Glutamatergic neuron (in vitro differentiated cells): ENCODE measurements at places on chromosomes 6 and 20.

- DNase-seq: no peak
Observed at GRCh38 chr6:154276810-154277628, 79.6 kb downstream of the IPCEF1 start.

DNA sequence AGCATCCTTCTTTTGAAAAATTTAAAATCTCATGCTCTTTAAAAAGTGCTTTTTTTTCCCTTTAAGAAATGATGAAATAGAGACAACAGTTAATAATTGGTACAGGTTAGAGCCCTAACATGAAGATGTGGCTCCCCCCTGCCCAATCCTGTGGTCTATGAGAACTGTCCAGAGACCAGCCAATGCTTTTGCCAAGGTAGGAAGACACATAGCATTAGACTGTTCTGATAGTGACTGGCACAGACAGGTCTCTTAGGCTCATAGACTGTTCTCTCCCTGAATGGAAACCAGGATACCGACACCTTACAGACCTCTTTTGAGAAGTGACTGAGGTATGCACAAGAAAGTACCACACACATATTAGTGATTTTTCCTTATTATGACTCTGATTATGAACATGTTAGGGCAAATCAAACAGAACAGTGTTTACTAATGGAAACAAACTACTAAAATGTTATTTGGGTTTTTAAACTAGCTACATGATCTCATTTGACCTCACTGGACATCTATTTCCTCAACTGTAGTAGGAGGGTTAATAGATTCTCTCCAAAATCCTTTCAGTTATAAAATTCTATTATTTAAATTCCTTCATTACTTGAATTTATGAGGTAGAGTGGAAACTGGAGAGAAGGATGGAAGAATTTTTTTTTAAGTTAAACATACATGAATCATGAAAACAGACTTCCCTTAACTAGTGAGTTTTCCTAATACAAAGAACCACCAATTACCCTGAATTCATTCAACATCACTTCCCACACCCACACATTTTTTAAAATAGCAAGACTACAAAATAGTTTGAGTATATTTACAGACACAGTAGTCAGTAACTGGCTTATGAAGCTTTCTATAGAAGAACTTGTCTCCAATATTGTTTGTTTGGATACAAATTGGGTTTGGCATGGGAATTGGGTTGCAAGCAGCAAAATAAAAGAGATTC, 120.4 kb downstream of the OGFRL1 start:
- no peak for DNase-seq

DNA sequence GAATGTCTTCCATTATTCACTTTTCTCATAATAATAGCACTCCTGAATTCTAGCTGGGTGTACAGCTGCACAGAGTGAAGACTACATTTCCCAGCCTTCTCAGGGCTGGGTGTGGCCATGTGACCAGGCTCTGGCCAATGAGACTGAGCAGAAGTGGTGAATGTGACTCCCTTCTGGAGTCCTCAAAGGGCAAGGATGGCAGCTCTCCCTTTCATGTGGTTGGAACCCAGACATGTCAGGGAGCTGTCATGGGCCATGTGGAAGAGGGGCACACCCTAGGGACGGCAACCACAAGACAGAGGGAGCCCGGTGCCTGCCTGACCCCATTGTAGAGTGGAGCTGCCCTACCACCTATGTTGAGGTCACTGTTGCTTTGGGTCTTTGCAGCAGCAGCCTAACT, 312.8 kb upstream of the SULF2 start:
- DNase-seq: no peak

GRCh38 chr6:28000351-28001045, 43.5 kb downstream of the OR2B6 start:
- DNase-seq: no peak

GRCh38 chr20:38063911-38064530, 30.5 kb downstream of the RPRD1B start:
- no peak for DNase-seq

DNA sequence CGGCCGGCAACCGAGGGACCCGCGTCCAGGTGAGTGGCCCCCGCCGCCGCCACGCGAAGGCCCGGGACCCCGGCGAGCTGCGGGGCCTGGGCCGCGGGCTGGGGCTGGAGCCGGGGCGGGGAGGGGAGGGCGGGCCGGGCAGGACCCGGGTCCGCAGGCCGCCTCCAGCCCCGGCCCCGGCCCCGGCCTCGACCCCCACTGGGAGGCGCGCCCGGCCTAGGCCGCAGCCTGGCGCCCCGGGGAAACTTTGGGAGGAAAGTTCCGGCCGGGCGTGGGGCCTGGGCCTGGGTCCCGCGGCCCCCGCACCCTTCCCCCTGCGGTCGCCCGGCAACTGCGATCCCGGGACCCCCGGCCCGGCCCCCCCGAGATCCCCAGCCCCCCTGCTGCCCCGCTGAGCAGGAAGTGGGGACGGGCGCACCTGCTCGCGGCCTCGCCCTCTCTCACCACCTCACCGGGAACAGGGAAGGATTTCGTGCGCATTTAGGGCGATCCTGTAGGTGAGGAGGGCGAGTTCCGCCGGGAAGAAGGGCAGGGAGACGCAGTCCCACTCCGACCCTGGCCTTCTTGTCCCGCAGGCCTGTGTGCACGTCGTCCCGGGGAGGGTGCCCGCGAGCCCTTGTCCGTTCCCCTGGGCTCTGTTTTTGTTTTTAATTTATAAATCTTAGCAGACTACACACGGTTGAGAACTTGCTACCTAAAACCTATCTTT, 402 bp downstream of the OSBPL2 start:
- DNase-seq: no peak

GRCh38 chr6:90436403-90436802, 139.8 kb upstream of the BACH2 start:
- no peak for DNase-seq

DNA sequence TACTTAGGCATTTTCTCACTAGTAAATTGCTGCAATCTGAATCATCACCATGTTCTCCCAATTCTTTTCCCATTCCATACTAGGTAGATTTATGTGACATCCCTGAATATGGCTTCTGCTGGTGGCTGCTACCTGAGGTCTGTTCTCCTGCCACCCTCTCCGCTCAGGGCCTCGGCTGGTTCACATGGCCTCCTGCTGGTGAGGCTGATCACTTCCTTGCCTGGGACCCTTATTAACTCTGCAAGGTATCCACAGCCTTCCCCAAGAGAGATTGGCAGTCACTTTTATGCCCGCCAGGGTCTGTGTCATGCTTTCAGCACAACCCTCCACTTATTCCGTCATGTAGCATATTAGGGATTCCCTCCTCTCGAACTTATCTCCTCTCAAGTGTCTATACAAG, 424.5 kb upstream of the FLRT3 start:
- DNase-seq: no peak

- DNase-seq: no peak
Observed at GRCh38 chr20:55961376-55962330, 43.7 kb downstream of the CBLN4 start.

GRCh38 chr6:53125276-53125675, 23.4 kb downstream of the GCM1 start:
- no peak for DNase-seq

- no peak for DNase-seq
Observed at GRCh38 chr20:23267909-23268308, 82.7 kb upstream of the NXT1 start.

DNA sequence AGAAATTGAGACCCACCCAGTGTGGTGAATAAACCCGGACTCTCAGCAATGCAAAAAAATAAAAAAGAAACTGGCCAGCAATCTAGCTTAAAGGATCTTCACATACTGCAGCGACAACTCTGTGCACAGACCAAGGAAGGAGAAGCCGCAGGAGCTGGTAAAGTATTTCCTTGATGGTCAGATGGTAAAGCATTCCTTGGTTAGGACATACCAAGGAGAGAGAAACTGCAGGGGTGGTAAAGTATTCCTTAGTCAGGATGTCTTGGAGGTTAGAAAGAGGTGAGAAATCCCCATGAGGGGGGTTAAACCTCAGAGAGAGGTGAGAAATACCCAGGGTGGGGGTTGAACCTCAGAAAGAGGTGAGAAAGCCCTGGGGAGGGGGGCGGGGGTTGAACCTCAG, 86.8 kb downstream of the PLG start:
- DNase-seq: no peak

- no peak for DNase-seq
Observed at GRCh38 chr6:25311331-25311840, 32.2 kb downstream of the CARMIL1 start.

GRCh38 chr20:25313593-25313992, 65.7 kb downstream of the PYGB start:
- no peak for DNase-seq

- DNase-seq: peak; percentile 86
Observed at GRCh38 chr6:166751051-166751595, 124.1 kb upstream of the RPS6KA2 start.

DNA sequence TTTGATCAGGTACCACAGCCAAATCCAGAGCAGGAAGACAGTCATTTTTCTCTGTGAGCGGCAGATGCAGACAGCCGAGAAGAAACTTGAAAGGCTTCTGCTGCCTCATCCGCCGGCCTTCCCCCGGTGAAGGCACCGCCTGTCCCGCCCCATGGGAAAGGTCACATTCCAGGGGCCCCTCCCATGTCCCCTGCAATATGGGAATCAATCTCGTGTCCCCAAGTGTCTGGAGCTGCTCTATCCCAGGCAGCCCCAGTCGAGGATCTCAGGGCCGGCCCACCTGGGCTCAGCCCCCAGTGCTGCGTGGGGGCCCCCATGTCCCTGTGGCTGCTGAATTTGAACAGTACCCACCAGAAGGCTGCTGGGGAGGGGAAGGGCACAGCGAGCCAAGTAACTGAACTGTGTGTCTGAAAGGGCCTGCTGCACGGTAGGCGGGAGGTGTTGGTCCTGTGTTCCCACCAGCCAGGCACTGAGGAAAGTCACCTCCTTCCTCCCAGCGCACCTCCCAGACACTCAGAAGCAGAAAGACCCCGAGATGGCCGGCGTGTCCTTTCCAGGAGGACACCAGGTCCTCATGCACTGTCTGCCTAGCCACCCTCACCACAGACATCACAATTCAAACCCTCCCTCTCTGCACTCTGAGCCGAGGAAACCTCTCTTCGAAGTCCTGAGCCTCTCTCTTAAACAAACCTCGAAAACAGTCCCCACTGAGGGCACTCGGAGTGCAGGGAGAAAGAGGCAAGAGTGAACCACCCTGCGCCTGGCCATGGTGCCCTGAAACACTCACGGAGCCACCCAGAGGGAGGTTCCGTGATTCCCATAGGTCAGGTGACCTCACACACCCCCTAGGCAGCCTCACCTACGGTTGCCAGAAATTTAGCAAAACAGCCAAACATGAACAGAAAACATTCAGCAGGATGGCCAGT, 99.3 kb downstream of the PSMB1 start:
- DNase-seq: no peak

- DNase-seq: no peak
Observed at GRCh38 chr6:73389854-73390253, 4.8 kb upstream of the DDX43 start.

DNA sequence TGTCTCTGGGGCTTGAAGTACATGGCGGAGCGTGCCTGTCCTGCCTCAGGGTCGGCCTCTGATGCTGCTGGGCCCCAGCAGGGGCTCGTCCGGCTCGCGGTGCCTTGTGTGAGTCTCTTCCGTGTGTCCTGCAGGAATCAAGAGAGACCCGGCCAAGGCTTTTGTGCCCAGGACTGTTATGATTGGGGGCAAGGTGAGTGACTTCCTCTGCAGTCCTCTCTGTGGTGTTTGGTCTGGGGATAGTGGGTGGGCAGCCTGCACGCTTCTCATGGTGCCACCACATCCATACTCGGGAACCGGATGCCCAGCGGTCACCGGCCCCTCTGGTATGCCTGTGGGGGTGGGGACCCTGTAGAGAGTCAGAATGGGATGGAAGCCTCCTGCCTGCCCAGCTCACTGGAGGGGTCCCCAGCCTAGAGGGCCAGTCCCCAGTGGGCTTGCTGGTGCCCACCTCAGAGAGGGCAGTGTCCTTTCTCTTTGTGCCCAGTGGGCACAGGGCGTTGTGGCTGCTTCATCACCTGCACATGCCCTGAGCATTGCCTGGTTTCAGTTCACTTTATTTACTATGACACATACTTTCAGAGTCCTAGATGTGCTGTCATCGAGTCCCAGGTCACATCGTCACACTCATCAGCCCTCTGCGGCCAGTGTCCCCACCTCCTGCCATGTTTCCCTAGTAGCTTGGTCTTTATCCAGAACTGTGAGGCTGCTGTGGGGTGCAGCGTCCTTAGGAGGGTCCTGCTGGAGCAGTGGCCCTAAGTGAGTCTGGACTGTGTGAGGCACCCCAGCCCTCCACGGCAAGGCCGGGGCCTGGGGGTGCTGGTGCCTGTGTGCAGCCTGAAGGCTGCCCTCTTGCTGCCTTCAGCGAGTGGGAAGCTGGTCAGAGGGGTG, 40.7 kb downstream of the PYGB start:
- DNase-seq: peak; percentile 5

DNA sequence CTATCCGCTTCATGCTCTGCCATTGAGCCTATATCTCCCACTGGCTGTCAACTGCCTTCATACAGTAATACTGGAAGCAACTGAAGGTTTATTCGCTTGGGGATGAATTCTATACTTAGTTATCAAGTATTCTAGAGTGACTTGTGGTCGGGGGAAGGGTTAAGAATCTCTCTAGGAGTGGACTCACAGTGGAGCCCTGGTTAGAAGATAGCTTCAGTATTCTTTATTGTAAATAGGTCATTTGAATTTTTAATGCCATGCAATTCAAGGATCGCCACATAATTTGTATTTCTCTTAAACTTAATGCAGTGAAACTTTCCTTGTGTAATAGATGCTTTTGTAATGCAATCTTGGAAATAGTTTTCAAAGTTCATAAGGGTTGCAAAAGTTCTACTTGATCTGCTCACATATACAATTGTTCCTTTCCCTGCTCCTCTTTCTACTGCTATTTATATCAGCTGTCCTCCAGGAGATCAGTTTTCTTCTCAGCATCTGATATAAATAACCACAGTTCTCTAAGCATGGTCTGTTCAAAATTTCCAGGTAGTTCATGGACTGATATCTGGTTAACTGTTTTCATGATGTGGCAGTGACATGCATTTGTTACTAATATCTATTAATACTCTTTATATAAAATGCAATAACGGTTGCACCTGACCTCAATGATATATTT, 120.3 kb downstream of the KCNQ5 start:
- DNase-seq: no peak

- no peak for DNase-seq
Observed at GRCh38 chr6:136429264-136430065, 120.8 kb downstream of the MAP7 start.

GRCh38 chr6:2257363-2257762, 12.0 kb upstream of the GMDS start:
- DNase-seq: no peak

DNA sequence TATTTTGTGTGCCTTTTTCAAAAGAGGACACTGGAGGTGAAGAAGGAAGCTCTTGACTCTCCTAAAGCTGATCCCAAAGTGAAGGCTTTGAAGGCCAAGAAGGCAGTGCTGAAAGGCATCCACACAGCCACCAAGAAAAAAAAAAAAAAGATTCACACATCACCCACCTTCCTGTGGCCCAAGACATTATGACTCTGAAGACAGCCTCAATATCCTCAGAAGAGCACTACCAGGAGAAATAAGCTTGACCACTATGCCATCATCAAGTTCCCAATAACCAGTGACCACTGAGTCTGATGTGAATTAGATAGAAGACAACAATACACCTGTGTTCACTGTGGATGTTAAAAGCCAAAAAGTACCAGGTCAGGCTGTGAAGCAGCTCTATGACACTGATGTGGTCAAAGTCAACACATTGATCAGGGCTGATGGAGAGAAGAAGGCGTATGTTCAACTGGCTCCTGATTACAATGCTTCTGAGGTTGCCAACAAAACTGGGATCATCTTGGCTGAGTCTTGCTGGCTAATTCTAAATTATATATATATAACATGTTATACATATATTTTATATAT, 59.4 kb downstream of the PLCG1 start:
- DNase-seq: no peak

- DNase-seq: no peak
Observed at GRCh38 chr6:1589208-1589607, 20.5 kb upstream of the FOXC1 start.

- no peak for DNase-seq
Observed at GRCh38 chr6:106849120-106849519, 125.4 kb downstream of the CD24 start.
